Activated CD8-positive, alpha-beta memory T cell treated with anti-CD3 and anti-CD28 coated beads for 4 hours (primary cell): ENCODE measurements at places on chromosomes 5 and 9.

- no peak for DNase-seq
These were observed 102.6 kb downstream of the CAAP1 start for GRCh38 chr9:26789959-26790358.

- DNase-seq: no peak
These were observed 1.1 kb downstream of the CWC27 start for GRCh38 chr5:64769855-64770254.

DNA sequence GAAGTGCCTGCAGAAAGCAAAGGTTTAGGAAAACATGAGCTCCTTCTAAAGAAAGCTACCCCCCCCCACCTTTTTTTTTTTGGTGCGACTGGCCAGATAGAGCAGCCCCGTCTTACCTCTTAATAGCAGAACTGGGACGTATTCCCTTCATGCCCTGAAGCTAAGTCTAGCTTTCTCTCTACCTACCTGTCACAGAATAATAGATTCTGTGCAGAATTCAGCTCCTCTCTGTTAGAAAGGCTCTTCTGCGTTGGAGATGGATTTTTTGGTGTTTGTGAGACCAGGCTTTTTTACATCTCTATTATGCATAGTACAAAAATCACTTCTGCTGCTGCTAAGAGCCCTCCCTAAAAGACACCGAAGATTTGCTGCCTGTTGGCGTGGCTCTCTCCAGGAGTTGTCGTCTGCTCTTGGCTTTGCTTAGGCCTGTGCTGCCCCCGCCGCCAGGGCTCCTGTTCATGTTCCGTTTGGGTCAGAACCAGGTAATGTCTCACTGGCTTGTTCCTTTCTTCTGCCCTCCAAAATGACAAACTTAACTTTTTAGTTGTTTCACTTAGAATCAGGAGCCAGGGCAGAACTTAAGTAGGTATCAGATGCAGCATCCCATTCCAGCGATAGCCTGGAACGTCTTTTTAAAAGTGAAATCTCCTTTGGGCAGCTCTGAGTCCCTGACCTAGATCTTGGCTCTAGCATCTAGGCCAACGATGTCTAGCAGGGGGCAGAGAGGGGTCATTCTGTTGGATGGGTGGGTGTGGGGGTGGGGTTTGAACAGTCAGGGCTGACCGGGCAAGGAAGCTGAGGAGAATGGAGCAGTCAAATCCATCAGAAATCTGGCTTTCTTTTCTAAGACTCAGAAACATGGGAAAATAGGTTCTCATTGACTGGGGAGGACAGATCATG is 2.5 kb downstream of the TRIO start:
- no peak for DNase-seq

- no peak for DNase-seq
These were observed 53.8 kb downstream of the MFAP3 start for GRCh38 chr5:154092356-154093141.

DNA sequence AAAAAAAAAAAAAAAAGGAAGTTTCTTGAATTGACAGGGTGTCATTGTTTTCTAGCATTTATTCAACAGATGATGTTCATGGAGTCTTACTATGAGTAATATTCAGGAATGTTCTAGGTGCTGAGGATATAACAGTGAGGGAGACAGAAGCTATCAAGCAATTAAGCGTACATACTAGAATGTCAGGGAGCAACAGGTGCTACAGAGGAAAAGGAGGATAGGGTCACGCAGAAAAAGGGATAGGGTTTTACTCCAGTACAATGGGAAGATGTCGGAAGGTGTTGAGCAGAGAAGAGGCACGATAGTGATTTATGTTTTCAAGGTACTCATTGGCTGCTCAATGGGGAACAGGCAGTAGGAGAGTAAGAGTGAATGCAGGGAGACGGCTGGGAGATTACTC is 6.6 kb upstream of the RASGRF2 start:
- DNase-seq: no peak

DNA sequence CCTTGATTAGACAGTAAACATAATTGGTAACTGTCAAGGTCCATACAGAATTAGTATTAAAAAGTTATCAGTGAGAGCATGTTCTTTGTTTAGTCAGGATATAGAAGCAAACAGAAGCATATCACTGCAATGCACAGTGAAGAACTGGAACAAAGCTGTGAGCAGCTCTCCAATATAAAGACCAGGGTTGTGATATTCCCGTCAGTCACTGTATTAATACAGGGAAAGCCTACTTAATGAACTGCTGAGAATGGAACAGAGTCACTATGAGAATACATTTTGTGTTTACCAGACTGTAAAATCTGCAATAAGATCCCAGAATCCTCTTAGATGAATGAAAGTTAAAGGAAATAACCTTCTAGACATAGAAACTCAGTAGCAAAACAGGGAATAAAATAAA is 58.2 kb downstream of the EFNA5 start:
- no peak for DNase-seq
